ENCODE measurements at places on chromosomes 12 and 14.

GRCh38 chr12:41684997-41685396 is 459.7 kb downstream of the GXYLT1 start:
- no peak for DNase-seq

GRCh38 chr12:70254846-70255245 is 11.6 kb downstream of the CNOT2 start:
- no peak for DNase-seq

GRCh38 chr12:86663716-86664115 is 407.5 kb upstream of the MGAT4C start:
- DNase-seq = no peak

GRCh38 chr14:81286574-81287370 is 66.0 kb upstream of the GTF2A1 start:
- DNase-seq = no peak

DNA sequence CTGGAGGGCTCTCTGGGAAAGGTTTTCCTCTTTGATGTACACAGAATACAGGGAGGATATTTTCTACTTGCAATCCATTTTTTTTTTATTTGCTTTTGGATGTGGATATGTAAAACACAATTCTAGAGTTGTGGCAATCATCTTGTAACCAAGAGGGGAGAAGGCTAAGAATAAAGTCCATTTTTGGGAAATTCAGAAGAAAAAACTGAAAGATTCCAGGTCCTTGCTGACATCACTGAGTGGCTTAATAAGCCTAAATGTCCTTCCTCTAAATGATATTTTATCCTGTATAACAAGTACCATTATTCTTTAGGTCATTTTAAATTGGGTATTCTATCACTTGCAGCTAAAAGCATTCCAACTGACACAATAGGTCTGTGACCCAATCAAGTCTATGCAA is 64.0 kb downstream of the PPP1R12A start:
- DNase-seq = no peak

- DNase-seq = no peak
Measured at GRCh38 chr12:47768323-47768811, 4.7 kb upstream of the SLC48A1 start.

DNA sequence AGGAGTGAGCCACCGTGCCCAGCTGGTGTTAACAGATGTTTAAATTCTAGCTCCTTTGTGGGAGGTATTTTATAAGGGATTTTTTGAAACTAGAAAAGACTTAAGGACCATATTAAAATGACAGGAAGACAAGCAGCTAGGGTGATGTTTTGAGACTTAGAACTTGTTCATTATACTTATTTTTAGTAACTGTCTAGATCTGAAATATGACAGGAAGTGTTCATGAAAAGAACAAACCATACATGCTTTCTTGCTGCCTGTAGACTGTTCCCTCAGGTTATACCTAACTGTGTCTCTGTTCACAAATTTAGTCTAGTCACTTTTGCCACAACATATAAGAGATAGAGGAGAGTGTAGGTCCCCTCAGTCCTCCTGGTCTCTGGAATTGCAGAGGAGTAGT is 36.9 kb upstream of the KCNH3 start:
- DNase-seq = no peak

DNA sequence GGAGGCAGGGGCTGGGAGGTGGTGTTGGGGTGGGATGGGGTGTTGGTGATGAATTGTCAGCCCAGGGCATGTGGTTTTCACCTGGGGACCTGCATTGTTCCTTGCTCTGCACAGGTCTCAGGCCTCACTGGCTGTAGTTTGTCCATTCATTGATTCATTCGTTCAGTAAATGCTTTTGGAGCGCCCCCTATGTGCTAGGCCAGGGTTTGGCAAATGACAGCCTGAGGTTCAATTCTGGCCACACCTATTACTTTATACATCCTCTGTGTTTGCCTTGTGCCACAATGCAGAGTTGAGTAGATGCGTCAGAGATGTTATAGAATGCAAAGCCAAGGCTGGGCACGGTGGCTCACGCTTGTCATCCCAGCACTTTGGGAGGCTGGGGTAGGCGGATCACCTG is 4.7 kb downstream of the ADCK1 start:
- no peak for DNase-seq

DNA sequence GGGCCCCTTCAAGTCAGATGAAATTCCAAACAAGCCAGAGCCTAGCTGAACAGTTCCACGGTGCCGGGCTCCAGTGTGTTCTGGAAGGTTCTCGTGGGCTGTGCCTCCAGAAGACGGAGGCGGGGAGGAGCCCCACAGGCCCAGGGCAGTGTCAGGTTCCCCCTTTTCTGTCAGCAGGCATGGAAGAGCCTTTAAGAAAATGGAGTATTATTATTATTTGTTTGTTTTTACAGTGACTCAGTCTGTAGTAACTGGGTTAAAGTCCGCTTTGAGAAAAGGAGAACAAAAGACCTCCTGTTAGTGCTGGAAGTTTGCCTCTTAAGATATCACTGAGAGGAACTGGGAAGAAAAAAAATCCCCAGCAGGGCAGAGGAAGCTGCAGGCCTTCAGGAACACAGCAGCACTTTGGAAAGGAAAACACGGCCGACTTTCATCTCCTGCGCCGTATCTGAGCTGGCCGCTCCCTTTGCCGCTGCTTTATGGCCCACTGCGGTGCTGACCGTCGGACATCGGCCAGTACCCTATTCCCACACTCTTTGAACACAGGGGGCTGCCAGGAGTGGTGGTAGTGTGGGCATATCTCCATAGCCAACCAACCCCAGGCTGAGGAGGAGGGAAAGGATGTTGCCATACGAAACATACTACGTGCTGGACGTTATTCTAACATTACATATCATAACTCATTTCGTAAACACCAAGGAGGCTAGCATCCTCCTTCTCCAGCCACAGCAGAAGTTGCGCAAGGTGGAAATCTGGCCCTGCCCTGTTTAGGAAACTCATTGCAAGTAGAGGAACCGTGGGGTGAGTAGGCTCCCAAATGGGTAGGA is 194.0 kb downstream of the ZFP36L1 start:
- no peak for DNase-seq

GRCh38 chr14:29350496-29350895 is 577.2 kb downstream of the PRKD1 start:
- DNase-seq = no peak

DNA sequence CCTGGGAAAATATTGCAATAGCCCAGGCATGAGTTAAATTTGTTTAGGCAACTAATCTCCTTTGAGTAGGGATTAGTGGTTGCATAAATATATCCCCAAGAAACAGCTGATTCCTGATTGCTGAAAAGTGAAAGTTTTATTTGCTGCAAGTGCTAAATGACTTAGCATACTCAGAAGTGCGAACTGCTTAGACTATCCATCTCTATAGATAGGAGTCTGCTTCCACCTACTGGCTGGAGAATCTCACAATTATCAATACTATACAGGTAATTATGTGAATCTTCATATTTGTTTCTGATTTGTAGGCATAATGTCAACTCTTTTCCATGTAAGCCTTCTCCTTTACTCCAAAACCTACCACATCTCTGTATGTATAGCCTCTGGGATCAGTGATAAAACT is 12.0 kb upstream of the SLCO1B3 start:
- DNase-seq = no peak

DNA sequence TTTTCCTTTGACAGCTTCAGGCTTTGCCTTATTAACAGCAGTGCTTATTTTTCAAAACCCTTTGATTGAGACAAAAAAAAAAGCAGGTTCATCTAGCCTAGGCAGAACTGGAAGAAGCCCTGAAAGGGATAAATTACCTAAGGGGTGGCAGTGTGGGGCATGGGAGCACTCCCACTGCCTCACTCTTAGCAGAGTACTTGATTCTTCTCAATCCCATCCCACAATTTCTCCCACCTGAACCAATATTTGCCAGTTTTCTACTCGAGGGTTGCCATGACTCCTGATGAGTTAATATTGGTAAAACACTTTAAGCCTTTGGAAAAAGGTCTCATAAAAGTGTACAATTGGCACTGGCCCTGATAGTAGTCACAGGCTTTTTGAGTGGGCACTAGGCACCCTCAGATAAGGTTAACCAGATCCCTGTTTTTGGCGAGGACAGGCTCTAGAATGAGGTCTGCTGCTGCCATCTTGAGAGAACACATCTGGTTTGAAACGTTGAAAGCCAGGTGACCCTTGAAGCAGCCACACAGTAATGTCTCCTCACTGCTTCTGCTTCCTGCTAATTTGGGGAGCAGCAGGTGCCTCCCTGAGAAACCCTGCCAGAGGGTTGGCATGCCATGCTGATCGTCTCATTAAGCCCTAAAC is 320.0 kb downstream of the RAD51B start:
- DNase-seq = no peak

DNA sequence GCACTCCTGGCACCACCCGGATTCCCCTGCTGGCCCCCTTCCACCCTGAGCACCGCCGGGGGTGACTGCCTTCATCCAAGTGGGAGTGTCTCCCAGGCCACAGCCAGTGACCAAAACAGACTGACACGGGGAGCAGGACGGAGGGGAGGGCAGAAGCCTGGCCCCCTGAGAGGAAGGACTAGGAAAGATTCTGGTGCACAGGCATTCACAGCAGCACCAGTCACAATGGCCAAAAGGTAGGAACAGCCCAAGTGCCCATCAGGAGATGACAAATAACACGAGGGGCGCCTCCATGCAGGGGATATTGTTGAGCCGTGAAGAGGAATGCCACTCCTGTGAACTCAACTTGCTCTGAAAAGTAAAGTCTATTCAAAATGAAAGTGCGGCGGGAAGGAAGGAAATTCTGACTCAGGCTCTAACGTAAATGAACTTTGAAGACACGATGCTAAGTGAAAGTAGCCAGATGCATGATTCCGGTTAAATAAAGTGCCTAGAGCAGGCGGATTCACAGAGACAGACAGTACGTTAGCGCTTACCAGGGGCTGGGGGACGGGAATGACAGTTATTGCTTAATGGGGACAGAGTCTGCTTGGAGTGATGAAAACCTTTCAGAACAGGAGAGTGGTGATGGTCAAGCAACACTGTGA is 146.1 kb upstream of the NCOR2 start:
- DNase-seq = peak; percentile 18

DNA sequence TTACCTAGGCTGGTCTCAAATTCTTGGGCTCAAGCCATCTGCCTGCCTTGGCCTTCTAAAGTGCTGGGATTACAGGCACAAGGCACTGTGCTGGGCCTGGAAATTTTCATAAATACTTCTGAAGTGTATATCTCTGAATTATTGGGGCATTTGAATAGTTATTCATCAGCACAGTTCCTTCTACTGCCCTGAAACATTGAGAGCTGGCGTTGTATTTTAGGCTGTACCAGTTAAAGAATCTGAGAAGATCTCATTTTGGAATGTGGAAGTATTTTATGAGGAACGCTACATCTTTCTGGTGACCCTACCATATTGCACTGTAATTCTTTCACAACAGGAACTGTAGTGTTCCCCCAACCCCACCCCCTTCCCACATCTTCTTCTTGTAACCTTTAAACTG is 349.0 kb upstream of the RGS6 start:
- no peak for DNase-seq

DNA sequence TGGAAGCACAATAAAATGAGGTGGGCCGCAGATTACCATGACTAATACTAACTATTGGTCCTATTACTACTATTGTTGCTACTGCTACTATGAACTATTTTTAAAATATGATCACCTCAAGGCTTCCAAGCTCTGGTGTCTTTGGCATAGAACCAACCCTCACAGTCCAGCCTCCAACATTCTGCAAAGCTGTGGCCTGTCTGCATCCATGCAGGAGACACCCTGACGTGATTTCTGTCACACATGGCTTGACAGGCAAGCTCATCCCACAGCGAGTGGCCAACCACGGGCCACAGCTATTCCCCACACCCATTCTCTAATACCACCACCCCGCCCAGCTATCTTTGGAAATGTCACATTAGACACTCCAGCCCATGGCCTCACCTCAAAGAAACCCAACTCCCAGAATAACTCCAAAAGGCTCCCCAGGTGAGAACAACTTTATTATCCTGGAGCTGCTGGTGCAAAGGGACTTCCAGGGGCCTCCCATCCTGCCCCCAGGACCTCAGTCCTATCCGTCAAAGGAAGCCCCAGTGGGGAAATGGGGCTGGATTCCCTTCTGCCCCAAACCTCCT is 14.4 kb downstream of the ISCU start:
- no peak for DNase-seq

DNA sequence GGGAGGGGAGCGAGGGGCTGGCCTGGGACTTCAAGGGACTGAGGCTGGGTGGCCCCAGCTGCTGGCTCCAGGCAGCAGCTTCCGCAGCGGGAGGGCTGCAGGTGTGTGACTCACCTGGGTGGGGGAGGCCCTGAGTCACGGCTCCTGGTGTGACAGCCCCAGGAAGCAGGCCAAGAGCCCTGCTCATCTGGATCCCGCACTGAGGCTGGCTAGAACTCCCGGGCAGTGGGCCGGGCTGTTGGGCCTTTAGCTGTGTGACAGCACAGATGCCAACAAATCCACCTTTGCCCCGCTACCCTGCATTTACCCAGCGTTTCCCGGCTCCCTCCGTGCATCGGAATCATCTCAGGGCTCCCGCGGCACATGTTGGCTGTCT is 180.0 kb upstream of the PRMT8 start:
- DNase-seq = no peak

DNA sequence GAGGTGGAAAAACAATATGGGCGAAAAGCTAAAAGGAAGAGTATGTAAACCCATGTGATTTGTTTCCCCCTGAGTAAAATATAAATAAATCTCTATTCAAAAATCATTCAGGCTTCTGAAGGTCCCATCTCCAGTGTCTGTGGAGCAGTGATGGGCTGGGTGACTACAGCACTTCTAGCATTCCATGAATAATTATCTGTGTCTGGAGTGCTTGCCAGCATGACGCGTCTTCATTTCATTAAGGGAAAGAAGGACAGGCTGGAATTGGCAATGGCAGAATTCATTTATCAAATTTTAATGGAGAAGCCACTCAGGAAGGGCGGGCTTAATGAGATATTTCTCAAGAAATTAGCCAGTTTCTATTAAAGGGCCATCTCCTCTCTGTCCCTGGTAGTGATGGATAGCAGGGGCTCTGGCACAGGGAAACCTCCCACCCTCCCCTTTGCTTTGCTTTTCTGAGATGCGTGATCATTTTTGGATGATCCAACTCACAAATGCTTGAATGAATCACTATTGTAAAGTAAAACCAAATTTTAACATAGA is 916.3 kb upstream of the SEL1L start:
- no peak for DNase-seq

DNA sequence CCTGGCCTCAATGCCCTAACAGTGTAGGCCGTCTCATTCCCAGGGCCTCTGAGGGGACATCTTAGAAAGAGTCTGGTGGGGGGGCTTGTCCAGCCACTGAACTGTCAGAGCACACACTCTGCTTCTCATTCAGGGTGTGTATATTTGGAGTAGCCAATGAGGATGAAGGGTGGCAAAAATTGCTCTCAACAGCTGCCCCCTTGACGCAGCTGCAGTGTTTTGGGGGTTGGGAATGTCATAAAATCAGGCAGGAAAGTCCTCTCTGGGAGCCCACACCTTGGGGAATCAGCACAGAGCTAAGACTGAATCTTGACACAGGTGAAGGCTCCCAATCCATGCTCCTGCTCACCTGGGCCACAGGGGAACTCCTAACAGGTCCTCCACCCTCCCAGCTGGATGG is 1.5 kb downstream of the RASAL1 start:
- DNase-seq = no peak

- DNase-seq = no peak
Measured at GRCh38 chr12:52495389-52495788, 2.3 kb upstream of the KRT6A start.

GRCh38 chr14:22474730-22475351 is 114.2 kb downstream of the DAD1 start:
- DNase-seq = no peak

All from activated effector memory CD4-positive, alpha-beta T cell treated with Interleukin-2 at 50 U/mL for 16 hours (primary cell).